Left ventricle myocardium superior (tissue), 1 donor: ENCODE measurements at places on chromosomes 2 and 18. TPM values are rescaled to one million over a fixed set of nuclear protein-coding genes. Genes with fewer than 3 reads are reported as not detected.

TSPYL6 gene
- not detected for total RNA-seq

CYTIP gene
- total RNA-seq = 1.2 TPM

DYNAP gene
- not detected for total RNA-seq

ELP2 gene
- total RNA-seq = 59.5 TPM

PAIP2B gene
- total RNA-seq = 78.1 TPM

OTOS gene
- total RNA-seq = not detected

IL1F10 gene
- total RNA-seq = not detected

DNAJB2 gene
- total RNA-seq = 74.9 TPM

NTSR2 gene
- not detected for total RNA-seq

RGPD3 gene
- not detected for total RNA-seq

EFR3B gene
- total RNA-seq = 4.2 TPM

HDHD2 gene
- total RNA-seq = 40.2 TPM

UGT1A3 gene
- total RNA-seq = not detected

APLF gene
- total RNA-seq = 3.9 TPM

GALR1 gene
- not detected for total RNA-seq

KIAA2012 gene
- total RNA-seq = not detected

CNTNAP5 gene
- not detected for total RNA-seq

DNA sequence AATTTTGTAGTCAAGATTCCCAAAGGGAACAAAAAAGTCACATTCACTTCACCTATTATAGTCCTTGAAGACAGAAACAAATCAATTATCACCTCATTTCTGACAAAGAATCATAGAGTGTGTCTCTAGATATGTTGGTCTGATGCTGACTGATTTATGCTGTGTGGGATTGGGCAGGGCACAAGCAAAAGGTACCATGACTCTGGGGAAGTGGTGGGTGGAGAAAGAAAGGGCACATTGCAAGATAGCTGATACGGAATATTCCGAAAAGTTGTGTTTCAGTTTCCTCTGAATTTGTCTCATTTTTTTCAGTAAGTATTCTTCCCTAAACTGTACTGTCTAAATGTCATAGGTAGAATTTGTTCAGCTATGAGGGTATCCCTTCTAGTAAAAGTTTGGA lies 268.0 kb downstream of the MREG start:
- no peak for DNase-seq

GRCh38 chr2:217033186-217033585 lies 173.3 kb upstream of the TNP1 start:
- DNase-seq = no peak

DNA sequence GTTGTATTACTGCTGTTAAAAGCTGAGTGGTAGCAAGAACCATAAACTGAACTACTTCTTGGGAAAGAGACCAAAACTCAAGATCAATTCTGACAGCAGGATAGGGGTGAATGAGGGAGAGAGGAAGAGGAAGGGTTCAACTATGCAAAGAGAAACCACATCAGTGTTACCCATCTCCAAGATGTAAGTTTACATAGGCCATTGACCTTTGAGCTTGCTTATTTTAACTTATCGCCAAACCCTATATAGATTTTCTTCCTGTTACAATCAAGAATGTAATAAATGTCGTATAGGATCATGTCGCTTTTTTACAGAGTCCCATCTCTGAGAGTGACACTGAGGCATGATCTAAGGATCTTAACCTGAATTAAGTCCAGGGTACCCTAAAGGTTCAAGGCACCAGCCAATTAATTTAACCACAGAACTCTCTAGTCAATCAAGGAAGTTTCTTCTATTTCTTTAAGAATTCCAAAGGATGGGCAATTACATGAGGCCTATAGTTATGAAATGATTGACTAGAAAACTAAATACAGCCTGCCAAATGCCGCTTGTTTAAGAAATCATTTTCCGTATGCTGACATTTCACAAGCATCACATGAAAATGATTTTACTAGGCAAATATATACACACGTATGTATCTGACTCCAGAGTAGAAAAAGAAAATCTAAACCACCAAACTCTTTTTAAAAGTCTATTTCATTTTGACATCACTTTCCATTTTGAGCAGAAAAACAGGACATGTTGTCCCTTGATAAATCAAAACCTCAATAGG lies 11.8 kb downstream of the RND3 start:
- no peak for DNase-seq

DNA sequence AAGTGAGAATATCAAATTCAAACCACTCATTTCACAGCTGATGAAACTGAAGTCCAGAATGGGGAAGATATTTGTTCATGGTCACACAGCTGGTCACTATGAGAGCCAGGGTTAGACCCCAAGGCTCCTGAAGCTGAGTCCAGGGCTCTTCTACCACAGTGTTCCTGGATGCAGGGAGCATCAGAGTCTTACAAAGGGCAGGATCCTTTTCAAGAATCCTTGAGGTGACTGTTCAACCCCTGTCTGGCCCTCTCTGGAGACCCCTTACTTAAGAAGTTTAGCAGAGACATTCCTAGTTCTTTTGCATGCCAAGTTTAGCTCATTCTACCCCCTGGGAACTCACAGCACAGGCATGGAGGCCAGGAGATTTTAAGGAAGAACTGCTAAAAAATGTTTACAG lies 15.7 kb downstream of the PROKR1 start:
- DNase-seq = no peak

DNA sequence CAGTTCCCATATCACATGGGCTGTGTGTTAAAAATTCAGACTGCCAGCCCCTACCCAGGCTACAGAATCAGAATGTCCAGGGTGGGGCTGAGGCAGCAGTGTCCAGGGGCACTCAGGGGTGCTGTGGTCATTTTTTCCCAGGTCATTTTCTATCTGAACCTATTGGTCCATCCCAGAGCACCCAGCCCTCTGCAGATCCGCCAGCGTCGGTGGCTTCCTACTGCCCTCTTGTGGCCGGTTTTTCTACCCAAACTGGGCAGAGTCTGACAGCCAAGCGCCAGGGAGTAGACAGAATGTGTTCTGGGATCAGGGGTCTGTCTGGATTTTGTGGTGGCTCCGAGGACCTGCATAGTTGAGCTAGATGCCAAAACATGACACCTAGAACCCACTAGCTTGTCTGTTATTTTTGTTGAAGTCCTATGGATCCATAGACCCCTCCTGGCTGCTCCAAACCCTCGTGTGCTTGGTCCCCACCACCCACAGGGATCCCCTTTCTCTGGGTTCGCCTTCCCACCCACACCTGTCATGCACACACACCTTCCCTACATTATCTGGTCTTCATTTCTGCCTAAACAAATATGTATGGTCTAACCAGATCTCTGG lies 34.1 kb upstream of the RMDN2 start:
- DNase-seq = peak; percentile 72

DNA sequence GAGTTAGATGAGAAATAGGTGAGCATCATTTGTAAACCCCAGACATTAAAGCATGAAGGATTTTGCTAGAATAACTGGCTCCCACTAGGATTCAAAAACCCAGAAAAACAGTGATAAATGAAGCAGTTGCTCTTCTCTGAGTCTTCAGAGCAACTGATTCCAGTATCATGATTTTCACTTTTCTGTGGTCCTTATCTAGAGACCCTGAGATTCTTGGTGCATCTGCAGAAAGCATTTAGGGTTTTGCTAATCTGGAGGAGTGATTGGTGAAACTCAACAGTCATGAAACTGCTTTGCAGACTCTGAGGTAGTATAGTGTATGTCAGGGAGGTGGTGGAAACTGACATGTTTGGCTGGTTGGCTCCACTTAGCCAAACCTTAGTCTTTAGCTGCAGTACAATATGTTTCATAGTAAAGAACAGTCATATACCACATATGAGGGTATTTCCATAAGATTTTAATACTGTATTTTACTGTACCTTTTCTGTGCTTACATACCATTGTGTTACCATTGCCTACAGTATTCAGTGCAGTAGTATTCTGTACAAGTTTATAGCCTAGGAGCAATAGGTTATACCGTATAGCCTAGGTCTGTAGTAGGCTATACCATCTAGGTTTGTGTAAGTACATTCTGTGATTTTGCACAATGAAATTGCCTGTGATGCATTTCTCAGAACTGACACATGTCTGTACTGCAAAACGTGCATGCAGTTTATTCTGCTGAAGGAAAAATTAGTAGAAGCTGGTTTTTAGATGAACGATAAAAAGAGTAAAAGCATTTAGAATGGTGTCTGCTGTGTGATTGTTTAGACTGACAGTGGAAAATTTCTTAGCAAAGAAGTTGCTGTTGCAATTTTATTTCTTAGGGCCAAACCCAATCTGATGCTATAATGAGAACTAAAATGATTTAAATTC lies 23.8 kb downstream of the EML4 start:
- DNase-seq = no peak

GRCh38 chr2:132482821-132483220 lies 66.2 kb downstream of the GPR39 start:
- DNase-seq = no peak

DNA sequence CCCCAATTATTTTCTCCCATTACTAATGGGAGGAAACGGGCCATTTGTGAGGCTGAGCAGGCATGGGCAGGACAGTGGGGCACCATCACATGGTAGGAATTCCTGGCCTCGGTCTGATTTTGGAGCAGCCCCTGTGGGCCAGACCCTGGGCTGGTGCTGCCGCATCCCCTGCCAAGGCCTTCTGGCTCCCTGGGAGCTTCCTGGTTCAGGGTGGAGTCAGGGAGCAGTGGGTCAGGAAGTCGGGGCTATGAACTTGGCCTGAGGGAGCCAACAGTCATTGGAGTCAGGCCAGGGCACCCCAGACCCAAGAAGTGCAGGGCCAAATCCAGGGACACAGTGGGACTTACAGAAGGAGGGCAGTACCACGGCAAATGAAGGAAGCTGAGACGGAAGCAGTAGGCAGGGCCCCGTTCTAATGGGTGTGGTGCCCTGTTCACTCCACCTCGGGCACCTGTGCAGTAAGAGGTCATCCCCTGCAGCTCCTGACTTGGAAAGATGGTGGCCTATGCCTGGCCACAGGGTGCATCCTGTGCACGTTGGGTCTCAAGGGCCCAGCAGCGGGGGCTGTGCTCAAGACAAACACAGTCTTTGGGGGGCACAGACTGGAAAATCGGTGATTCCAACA lies 328.1 kb downstream of the SMAD2 start:
- no peak for DNase-seq

DNA sequence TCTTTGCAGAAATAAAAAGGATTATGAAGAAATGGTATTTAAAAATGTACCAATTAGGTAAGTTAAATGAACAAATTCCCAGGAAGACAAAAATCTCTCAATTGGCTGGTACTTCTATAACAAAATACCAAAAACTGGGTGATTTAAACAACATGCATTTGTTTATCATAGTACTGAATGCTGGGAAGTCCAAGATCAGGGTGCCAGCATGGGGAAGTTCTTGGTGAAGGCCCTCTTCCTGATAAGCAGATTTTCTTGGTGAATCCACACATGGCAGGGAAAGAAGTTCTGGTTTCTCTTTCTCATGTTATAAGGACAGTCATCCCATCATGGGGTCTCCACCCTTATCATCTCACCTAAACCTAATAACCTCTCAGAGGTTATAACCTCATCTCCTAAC lies 271.6 kb upstream of the SETBP1 start:
- DNase-seq = no peak

DNA sequence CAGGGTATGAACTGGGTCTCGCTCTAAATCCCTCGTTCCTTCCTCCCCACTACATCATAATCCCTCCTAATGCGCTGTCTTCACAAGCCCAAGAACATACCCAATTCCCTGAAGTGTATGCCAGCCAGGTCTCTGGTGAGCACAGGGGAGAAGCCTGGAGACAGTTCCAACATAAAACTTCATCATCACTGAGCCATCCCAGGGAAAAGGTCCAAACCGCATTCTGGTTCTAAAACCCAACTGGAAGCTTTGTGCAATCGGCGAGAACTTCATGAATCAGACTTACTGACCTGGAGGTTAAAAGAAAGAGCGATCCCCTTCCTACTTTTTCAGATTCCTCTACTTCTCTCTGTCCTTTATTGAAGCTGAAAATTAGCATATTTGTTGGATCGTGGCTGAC lies 132.7 kb downstream of the ALPK2 start:
- no peak for DNase-seq

- DNase-seq = no peak
Measured at GRCh38 chr2:150020937-150021673, 433.5 kb upstream of the MMADHC start.

- no peak for DNase-seq
Measured at GRCh38 chr18:57806978-57807285, 3.8 kb upstream of the ATP8B1 start.

DNA sequence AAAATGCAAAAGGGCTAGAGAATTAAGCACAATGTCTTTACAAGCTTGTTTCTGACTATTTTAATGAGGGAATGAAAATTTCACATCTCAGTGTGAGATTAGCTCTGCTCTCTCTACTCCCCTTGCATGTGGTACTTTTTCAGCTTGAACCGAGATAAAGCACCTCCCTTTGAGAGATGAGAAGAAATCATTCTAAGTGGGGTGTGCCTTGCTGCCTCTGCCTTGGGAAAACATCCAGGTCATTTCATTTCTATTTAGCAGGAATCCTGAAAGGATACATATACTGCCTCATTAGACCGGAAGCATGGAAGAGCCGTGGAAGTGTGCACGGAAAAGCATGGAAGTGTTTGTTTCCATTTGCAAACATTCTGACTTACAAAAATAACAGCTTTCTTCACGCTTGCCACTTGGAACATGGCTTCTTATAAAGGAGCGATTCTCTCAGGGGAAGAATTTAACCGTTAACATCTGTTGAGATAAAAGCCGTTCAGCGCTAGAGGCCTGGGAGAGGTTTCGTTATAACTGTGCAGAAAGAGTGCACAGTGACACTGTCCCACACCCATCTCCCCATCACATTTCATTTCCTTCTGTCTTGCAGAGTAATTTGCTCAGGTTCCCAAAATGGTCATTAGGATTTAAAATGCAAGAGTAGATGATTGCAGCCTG lies 16.7 kb downstream of the NOSTRIN start:
- no peak for DNase-seq

GRCh38 chr2:165801176-165801575 lies 7.1 kb upstream of the GALNT3 start:
- no peak for DNase-seq

DNA sequence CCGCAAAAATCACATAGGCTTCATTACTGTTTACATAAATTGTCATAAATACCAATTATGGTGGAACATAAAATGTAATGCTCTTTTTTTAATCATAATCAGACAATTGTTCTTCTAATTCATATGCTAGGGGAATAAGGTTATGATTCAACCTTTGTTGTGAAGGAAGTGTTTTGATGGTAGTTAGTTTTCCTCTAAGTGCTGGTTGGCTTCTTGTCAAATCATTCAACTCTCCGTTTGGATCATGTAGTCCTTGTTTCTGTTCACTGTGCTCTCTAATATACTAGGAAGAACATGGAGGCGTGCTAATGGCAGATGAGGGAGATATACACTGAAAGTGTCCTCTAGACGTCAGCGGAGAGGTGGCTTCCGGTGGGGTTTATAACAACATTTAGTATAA lies 1938.0 kb upstream of the PIK3C3 start:
- DNase-seq = no peak
